Activated CD8-positive, alpha-beta memory T cell treated with anti-CD3 and anti-CD28 coated beads for 24 hours (primary cell): ENCODE measurements at places on chromosomes 7 and 10.

DNA sequence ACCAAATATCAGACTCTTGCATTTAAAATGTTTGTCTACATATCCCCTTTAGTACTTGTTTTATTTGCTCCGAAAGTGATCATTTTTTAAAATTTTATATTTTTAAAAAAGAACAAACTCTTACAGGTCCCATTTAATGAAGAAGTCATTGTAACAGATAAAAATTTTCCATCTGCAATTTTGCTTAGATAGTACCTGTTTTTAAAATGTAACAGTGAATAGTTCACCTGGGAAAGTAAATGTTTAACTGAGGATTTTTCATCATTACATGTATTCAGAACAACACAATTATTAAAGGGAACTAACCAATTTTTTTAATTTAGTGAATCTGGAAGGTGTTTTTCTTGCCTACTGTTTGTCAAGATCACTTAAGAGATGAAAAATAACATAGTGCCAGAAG is 1099.5 kb upstream of the PHF14 start:
- no peak for DNase-seq

DNA sequence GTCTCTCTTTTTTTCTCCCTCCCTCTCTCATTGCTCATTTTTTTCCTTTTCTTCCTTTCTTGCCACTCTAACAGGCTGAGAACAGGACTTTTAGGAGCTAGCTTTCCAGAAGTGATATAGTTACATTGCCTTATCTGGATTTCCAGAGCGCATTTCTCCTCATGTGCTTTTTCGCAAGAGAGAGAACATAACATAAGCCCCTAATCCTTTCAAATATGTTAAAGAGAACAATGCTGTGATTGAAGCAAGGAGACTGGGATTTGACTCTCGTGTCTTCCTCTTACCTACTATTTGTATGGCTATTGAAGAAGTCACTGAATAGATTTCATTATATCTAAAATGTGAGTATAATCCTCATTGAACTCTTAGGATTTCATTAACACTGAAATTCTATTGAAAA is 101.2 kb upstream of the PRPS1L1 start:
- no peak for DNase-seq

GRCh38 chr7:48245751-48246472 is 74.7 kb downstream of the ABCA13 start:
- no peak for DNase-seq

DNA sequence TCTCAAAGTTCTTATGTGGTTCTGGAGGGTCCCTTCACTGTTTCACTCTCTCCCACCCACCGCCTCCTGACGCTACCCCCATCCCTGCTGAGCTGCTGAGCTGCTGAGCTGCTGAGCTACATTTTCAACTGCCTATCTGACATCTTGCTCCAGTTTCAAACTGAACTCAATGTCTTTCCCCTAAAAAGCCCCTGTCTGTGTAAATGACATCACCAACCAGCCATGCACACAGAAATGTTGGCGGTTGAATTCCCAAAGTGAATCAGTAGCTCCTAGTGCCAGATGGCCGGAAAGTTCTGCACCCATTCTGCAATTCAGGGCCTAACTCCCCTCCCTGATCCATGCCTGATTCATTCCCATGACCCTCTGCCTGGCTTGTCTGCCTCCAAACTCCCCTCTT is 71.2 kb downstream of the WNT2 start:
- DNase-seq = no peak

GRCh38 chr10:126528315-126528835 is 140.1 kb upstream of the ADAM12 start:
- DNase-seq = no peak

- DNase-seq = no peak
Measured at GRCh38 chr7:38798552-38799267, 110.3 kb downstream of the VPS41 start.

- no peak for DNase-seq
Measured at GRCh38 chr10:131902211-131902610, 1.4 kb downstream of the PPP2R2D start.

DNA sequence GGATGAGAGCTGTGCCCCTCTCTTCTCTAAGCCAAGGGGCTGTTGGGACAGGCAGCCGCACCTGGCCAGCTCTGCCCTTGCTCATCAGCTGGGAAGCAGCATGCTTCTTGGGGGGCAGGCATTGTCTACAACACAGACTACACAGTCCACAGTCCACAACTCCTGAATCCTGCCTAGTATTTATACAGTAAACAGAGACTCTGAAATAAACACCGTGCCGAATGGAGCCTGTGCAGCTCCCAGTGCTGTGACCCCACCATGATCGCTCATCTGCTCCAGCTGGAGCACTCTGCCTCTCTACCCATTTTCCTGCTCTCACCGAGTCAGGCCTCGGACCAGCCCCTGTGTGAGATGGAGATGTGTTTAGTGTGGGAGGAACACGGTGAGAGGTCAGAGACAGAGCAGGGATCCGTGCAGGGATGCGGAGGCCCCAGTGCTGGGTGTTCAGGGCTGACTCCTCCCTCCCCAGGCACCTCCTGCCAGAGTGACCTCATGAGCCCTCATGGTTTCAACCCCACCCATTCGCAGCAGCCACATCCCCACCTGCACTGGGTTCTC is 608.0 kb downstream of the DNAJB6 start:
- DNase-seq = no peak

GRCh38 chr10:21340331-21340730 is 185.2 kb downstream of the SKIDA1 start:
- no peak for DNase-seq

GRCh38 chr7:23450518-23450917 is 19.8 kb downstream of the IGF2BP3 start:
- no peak for DNase-seq

DNA sequence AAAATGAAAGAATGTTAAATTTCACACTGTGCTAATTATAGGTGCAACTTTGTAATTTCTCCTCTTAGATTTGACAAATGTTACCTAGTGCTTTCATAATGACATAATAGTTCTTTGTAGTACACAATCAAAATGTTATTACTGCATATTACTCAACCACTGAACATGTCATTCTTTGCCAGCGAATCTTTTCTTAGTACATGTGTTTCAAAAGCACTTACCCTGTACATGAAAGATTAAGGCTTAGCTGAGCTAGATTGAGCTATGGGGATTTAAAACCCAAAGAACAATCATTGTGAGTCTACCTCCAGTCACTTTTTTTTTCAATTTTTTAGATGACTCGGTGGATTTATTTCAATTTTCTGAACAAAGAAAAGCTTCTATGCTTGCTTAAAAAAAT is 123.5 kb upstream of the FERD3L start:
- no peak for DNase-seq

- no peak for DNase-seq
Measured at GRCh38 chr10:61271127-61271780, 181.9 kb downstream of the TMEM26 start.

DNA sequence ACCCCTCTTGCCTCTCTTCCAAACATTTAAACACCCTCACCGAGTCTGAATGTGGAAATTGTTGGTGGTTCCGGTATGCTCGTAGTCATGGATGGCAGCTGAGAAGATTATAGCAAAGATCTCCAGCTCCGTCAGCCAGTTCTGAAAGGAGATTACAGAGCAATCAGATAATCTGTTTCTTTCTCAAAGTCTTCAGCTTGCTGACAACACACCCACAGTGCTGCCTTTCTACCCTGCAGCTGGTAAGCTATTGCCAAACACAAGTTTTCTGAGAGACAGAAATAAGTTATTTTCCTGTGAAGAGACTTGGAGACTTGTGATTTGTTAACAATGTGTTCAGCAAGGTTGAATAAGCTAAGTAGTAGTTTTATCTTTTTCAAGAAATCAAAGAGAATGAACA is 163.6 kb downstream of the PPP1R17 start:
- DNase-seq = no peak

GRCh38 chr7:7354674-7355073 is 172.3 kb downstream of the C1GALT1 start:
- no peak for DNase-seq

- peak; percentile 59 for DNase-seq
Measured at GRCh38 chr7:27151341-27151930, 947 bp downstream of the HOXA3 start.

DNA sequence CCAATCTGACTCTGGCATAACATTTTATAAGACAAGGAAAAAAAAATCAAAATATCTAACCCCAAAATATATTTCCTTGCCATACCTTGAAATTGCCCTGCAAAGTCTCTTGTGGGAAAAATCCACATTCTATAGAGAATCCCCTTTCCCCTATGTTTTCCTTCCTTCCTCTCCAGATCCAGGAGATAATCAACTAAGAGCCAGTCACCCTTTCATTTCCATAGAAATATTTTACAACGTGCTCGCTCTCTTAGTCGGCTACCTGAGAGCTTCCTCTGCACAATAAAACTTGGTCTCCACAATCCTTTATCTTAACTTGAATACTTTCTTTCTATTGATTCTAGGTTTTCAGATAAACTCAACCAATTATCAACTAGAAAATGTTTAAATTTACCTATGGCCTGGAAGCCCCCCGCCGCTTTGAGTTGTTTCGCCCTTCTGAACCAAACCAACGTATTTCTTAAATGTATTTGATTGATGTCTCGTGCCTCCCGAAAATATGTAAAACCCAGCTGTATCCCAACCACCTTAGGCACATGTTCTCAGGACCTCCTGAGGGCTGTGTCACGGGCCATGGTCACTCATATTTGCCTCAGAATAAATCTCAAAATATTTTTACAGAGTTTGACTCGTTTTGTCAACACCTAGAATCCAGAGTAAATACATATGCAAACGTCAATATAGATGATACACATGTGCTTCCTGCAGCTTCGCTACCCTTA is 869 bp downstream of the PSAP start:
- no peak for DNase-seq

DNA sequence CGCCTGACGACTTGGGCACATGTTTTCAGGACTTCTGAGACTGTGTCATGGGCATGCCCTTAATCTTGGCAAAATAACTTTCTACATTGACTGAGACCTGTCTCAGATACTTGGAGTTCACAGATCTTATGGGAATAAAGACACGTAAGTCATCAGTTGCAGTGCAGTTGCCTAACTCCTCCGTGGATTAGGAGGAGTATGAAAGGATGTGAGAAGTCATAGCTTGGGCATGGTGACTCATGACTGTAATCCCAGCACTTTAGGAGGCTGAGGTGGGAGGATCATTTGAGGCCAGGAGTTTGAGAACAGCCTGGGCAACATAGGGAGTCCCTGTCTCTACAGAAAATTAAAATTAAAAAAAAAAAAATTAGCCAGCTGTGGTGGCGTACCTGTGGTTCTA is 49.6 kb downstream of the EXOC6 start:
- DNase-seq = no peak

DNA sequence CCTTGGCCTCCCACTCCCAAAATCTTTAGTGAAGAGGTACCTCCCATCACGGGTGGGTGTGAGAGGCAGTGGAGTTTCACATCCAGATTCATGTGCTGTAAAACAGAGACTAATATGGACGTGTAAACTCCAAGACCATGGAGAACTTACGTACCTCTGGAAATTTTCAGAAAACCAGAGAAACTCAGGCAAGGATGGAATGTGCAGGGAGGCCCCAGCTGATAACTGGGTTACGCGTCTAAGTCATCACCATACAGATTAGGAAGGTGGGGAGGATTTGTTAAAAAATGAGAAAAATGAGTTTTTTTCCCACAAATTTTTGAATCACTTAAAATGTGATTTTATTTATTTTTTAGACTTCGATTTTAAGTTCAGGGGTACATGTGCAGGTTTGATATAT is 16.3 kb upstream of the STN1 start:
- DNase-seq = no peak

GRCh38 chr10:69443354-69443753 is 7.9 kb upstream of the TSPAN15 start:
- no peak for DNase-seq

DNA sequence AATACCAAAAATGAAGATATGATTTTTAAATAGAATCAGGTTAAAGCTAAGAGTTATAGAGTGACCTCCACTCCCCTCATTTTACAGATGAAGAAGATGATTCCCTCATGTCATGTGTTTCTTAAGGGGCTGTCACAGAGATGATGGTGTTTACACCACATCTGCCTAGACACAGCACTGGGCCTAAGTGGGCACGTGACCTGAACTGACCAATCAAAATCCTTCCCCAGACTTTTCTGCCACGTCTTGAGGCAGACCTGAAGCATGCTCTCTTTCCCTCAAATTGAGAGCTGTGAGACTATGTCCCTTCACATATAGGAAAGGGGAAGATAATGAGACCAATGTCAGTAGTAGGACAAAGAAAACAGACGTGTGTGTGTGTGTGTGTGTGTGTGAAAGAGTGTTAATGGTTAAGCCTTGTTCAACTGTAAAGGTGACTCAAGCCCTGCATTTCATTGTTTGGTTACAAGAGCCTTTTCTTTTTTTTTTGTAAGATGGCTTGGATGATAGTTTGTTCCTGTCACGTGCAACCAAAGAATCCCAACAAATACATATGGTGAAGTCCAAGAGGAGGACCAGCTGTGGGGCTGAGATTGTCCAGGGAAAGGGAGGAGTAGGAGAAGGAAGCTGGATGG is 172.8 kb upstream of the AOAH start:
- no peak for DNase-seq

DNA sequence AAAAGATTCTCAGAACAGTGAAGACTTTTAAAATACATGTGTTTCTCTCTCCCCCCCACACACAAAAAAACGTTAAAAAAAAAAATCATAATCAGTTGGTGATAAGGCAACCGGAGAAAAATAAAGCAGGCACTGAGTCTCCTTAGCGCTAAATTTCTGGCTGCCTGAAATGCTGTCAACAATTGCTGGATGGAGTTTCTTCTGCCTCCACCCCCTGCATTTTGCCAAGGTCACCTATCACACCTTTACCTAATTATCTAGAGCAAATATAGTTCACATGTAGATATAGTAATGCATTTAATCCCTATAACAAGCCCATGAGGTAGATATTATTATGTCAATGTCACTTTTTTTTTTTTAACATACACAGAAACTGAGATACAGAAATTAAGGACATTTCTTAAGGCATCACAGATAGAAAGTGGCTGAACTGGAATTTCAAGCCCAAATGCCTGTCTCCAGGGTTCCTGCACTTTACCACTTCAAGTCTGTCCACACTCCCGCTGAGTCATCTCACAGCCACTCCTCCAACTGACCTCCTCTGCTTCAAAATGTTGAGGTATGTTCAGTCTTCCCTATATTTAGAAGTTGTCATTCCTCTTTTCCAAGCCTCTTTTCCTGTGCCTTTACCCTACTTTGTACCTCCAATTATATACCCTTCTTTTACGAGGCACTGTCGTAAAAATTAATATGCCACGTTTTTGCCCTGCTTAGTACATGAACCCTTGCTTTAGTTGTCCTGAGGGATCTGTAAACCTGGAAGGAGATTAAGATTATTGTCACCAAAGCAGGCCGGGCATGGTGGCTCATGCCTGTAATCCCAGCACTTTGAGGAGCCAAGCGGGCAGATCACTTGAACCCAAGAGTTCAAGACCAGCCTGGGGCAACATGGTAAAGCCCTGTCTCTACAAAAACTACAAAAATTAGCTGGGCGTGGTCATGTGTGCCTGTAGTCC is 72.8 kb upstream of the MPP7 start:
- DNase-seq = no peak

- DNase-seq = no peak
Measured at GRCh38 chr10:74612195-74612594, 214.2 kb upstream of the KAT6B start.

- DNase-seq = no peak
Measured at GRCh38 chr7:125253452-125254190, 324.0 kb upstream of the POT1 start.

GRCh38 chr7:56009695-56010094 is 41.5 kb downstream of the PSPH start:
- no peak for DNase-seq

GRCh38 chr7:98228801-98229200 is 17.6 kb downstream of the BHLHA15 start:
- DNase-seq = no peak
